ENCODE measurements at places on chromosomes 5 and 9.
A peak's percentile ranks its signal among the peaks of the same experiment; 100 is the strongest.

DNA sequence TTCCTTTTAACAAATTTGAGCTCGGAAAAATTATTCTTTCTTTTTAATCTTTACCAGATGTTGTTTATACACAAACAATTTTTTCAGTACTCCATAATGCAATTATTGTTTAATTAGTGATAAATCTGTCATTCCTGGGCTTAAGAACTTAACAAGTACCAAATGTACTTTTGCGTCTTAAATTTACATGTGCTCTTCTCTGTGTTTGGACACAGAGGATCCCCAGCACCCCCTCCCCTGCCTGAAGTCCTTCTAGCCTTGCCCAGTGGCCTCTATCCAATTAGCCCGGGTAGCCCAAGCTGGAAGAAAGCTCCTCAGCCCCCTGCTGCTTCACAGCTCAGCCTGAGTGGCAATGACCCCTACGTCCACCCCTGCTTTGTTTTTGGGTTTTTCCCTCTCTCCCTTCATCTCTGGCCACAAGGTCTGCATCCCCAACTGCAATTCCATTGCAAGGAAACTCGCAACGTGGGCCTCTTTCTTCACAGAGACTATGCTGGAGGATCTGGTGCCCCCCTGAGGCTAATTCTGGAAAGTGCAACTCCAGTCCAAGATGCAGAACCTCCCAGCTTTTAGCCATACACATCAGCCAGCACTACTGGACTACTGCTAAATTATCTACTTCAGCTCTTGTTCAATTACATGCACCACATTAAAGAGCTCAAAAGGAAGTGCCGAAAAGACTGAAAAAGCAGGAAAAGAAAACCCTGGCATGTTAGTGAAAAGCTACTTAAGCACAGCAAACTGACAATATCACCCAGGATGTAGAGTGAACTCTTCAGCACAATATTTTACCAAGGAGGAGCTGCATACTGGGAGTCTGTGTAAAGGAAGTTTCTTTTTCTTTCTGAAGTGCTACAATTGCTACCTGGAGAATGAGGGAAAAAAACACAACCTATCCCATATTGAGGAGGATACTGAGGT is 186.2 kb downstream of the FANCC start:
- DNase-seq, result peak; percentile 79

GRCh38 chr5:176630681-176631222 is 277 bp downstream of the EIF4E1B start:
- DNase-seq, result no peak

- DNase-seq, result no peak
Observed at GRCh38 chr9:4756420-4756819, 15.4 kb upstream of the AK3 start.

GRCh38 chr9:6944896-6945295 is 187.1 kb downstream of the KDM4C start:
- no peak for DNase-seq

DNA sequence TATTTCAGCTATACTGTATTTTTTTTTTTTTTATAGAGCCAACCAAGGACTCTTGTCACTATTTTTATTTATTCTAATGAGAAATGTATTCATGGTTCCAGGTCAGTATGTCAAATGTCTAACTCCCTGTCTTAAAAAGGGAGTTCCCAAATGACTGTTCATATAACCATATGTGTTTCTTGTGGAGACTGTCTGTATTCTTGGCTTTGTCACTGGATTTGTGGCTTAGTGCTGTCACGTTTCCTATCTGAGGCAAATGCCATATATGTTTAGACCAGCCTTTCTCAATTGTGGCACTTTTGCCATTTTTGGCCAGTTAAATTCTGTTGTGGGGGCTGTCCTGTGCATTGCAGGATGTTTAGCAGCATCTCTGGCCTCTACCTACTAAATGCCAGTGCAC is 3.1 kb downstream of the GCNT1 start:
- no peak for DNase-seq

GRCh38 chr5:93585041-93585766 is 2.2 kb downstream of the NR2F1 start:
- no peak for DNase-seq

DNA sequence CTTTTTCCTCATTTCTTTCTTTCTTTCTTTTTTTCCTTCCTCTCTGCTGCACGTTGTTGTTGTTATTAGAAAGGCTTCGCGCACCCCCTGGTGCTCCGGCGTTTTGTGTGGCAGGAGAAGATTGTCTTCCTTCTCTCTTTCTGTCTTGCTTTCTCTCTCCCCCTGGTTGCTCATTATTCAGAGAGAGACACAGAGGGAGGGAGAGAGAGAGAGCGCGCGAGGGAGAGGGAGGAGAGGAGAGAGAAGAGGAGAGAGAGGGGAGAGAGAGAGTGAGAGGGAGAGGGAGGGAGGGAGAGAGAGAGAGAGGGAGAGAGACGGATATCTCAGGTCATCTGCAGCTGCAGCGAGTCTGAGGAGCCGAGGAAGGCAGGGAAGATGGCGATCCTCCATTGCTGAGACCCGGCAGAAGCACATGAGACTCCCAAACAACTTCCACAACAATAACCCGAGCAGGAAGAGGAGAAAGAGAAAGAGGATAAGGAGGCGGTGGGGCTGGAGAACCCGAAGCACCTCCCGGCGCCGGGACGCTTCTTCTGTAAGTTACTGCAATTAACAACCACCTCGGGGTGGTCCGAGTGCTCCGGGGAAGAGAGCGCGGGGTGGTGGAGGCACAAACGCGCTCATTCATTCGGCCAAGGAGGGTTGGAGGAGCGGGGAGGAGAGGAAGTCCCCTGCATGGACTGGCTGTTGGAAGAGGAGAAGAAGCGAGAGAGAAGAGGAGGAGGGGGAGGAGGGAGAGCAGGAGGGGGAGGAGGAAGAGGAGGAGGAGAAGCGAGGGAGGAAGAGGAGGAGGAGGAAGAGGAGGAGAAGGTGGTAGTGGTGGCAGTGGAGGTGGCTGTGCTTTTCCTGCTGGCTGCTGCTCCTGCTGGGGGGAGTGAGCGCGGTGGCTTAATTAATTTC is at the start of gene ZNF462:
Gene ZNF462, plus strand, starts transcription at position 346 of the 900 bp plus-strand sequence. CDS start 60,218 bp downstream, outside the sequence.
- peak; percentile 43 for DNase-seq

DNA sequence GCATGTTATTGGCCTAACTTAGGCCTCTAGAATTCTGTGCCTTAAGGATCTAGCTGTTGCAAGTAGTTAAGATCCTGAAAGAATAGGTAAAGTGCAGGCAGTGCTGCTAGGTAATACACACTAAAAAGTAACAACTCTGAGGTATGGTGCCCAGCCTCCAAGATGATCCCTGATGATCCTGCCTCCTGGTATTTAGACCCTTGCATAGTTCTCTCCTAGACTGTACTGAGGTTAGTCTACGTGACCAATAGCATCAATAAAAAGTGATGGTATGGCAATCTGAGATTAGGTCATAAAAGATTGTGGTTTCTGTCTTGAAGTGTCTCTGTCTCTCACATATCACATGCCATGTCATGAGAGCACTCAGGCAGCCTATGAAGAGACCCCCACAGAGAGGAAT is 9.2 kb downstream of the TSTD2 start:
- DNase-seq, result no peak

DNA sequence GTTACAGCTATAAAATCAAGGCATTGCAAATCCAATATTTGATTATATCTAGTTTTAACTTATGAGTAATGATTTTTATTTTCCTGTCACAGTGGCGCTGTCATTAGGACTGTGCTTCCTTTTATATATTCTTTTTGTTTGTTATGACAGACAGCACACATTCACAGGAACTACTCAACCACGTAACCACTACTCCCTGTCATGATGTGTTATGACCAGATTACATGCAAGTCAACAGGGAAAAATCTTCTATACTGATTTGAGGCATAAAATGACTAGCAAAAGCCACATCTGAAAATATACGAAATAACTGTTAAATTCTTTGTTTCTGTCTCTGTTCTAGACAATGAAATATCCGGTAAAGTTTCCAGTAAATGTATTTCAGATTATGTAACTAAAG is 25.4 kb downstream of the SREK1 start:
- no peak for DNase-seq

- DNase-seq, result no peak
Observed at GRCh38 chr5:110361471-110361870, 365.0 kb downstream of the TMEM232 start.

DNA sequence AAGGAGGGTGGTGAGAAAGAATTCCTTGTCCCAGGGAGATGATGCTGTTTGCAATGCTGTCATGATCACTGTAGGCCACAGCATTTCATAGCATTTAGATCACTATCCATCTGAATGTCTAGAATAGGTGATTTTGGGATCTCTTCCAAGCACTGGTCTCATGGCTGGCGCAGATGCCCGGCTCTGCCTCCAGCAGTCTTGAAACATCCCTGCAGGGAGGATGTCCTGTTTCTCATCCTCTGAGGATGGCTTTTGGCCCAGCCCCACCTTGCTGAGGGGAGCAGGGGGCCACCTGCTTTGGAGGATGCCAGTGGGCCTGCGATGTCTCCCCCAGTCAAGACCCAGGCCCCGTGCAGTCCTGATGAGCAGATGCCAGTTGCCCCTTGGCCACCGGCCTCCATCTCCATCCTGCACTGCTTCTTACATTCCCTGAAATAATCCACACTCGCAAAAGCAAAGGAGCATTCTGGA is 63.5 kb upstream of the GARNL3 start:
- DNase-seq, result no peak

- no peak for DNase-seq
Observed at GRCh38 chr9:16434526-16434925, 435.9 kb downstream of the BNC2 start.

- DNase-seq, result no peak
Observed at GRCh38 chr5:141703133-141703561, 21.1 kb upstream of the ARAP3 start.

DNA sequence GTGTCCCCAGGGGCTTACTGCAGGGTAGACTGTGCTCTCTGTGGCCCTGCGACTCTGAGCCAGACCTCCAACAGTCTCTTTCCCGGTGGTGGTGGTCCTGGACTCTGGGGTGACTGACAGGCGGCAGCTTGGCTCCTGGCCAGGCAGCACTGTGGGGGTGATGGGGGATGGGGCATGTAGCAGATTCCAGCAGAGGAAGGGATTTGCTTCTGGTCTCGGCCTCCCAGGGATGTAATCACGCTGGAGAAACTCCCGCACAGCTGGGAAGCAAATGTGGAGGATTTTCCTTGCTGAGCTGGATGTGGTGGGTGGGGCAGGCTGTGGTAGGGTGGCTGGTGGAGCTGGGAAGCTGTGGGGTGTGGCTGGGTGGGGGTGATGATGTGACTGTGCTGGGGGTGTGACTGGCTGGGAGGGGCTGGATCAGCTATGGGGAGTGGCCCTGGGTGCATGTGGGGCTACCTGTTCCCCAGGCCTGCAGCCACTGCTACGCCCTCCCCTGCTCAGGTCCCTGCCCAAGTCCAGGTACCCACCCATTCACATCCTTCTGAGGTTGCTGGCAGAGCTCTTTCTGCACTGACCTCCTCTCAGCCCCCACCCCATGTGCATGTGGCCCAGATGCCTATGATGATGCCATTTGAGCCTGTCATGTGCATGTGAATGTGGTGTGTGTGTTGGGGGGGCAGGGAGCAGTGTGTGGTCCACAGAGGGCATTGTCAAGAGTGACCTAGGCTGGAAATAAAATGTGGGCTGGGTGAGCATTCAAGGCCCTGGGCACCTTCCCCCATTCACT is 3.8 kb downstream of the NDST1 start:
- peak; percentile 46 for DNase-seq

DNA sequence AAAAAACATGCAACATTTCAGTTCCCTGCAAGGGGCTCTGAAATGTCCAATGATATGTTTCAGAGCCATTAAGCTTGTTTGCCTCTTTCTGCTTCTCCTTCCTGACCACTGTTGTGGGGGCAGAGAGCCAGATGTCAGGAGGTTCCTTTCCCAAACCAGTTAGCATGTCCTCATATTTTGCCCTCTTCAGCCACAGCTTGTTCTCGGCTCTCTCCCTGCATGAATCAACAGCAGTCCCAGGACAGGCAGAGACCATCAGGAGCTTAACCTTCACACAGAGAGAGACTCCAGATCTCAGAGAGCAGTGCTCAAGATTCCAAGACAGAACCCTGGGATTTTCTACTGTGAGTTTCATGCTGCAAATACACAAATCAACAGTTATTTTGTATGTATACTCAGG is 218.5 kb downstream of the COMMD10 start:
- DNase-seq, result no peak

DNA sequence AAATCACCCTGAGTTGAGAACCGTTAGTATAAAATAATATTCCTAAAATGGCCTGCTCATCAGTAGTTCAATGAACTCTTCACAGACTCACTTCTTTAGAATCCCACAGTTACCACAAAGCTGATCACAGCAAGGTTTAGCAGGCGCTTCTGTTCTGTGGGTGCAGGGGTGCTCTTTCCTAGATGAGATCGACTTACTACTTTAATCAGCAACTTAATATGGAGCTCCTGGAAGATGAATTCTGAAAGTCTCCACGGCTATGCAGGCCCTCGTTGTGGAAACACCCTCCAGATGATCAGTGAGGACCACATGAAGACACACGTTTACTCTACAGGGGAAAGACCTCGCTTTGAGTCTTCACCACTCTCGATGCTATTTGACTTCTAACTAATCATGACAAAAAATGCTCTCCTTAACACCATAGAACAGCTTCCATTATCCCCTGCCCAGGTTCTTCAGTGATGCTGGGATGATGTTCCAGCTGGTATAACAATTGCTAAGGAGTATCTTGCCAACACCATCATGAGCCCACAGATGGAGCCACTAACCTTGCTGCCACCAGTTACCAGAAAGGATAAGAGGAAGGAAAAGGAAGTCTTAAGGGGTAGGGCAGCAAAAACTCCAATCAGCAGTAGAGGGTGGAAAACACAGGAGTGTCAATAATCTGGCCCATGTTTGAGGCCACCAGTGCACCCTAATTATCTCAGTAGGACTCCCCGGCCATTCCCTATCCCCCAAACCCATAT is 17.9 kb upstream of the GPX8 start:
- no peak for DNase-seq

DNA sequence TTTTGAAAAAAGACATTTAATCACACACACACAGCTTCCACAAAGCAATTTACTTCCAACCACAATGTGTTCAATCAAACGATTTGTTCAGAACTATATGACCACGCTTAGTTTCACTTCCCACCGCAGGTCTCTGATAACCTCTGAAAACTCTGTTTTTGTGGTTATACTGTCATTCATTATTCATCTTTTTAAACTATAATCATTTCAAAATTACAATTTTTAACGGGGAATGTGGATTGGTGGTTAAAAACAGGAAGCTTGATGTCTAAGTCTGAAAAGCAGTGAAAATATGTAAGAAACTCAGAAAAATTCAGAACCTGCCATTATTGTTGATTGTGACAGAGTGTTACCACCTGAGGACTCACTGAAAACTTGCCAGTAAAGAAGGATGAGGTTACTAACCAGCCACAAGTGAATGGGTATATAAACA is 12.7 kb upstream of the TMEM174 start:
- DNase-seq, result no peak

DNA sequence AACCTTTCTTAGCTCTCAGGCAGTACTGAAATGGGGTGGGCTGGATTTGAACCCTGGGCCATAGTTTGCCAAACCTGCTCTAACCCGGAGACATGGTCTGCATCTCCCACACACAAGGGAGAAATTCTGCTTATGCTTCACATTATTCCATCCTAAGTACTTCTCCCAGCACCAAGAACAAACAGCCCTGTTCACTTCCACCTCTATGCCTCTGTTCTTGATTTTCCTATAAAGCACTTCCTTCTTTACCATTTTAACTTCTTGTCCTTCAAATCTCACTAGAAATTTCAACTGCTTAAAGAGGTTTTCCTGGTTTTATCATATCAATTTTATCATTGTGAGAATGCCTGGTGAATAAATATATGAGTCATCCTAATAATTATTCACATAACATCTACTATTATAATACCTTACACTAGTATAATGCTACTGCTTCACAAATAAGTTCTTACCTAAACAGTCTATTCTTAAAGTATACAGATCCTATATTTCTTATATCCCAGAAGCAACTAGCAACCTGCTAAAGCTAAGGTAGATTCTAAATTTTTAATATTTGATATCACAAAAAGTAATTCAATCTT is 12.7 kb downstream of the FEM1C start:
- DNase-seq, result no peak

GRCh38 chr5:7850395-7851239 is at the start of gene CFAP90:
TSS of gene CFAP90 (minus strand) at chr5:7851133. CDS start at chr5:7851021, 112 bp downstream.
- DNase-seq, result peak; percentile 85
